ENCODE measurements at places on chromosomes 6 and 20. TPM values are rescaled to one million over a fixed set of nuclear protein-coding genes. Genes with fewer than 3 reads are reported as not detected.
A peak's percentile ranks its signal among the peaks of the same experiment; 100 is the strongest.

- H3K36me3 ChIP-seq: no peaks in the 10 kb centered on the region
- H3K4me3 ChIP-seq: no peak overlapping the region
- H3K27me3 ChIP-seq: no peaks in the 10 kb centered on the region
- H3K4me1 ChIP-seq: no peaks in the 10 kb centered on the region
- no peak for DNase-seq
Measured at GRCh38 chr6:108960601-108961000, 112.4 kb downstream of the ARMC2 start.

- no peaks in the 10 kb centered on the region for H3K36me3 ChIP-seq
- H3K27me3 ChIP-seq: no peaks in the 10 kb centered on the region
- H3K27ac ChIP-seq: no peak overlapping the region
- no peaks in the 10 kb centered on the region for H3K4me1 ChIP-seq
Measured at GRCh38 chr6:133674661-133675060, 214.3 kb upstream of the TCF21 start.

DNA sequence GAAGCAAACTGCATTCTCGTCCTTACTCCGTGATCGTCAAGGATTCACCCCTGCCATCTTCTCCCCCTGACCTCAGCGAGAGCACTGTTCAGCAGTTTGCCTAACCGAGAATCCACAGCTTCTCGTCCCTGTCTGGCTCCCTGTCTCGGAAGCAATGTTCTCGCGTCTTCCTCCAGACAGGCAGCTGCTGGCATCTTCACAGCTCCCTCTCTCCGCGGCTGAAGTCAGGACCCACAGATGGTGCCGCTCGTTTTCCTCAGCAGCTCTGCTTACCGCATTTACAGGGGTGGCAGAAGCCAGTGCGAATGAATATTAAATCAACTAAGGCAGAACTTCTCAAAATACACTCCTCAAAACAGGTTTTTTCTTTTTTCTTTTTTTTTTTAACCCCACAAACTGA lies 18.9 kb upstream of the SLC22A2 start:
- no peaks in the 10 kb centered on the region for H3K36me3 ChIP-seq
- no peaks in the 10 kb centered on the region for H3K27me3 ChIP-seq
- no peak overlapping the region for H3K4me3 ChIP-seq
- H3K4me1 ChIP-seq: no peaks in the 10 kb centered on the region

GRCh38 chr6:150723345-150723658 lies 123.6 kb downstream of the PLEKHG1 start:
- H3K4me1 ChIP-seq: no peaks in the 10 kb centered on the region
- no peak for DNase-seq
- no peak overlapping the region for H3K27ac ChIP-seq

DNA sequence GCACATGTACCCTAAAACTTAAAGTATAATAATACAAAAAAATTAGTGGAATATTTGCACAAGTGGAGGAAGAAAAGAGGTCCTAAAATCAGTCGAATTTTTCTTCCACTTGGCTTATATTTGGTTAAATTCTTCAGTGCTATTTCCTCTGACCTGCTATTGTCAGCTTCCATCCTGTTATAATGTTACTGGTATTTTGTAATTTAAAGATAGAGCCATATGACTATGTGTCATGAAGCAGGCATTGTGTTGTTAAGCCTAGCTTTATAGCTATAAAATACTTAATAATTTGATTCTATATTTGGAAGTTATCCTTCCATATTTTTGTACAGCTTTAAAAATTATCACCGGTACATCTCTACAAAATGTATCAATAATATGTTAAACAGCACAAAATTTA lies 455.9 kb upstream of the MARCKS start:
- H3K36me3 ChIP-seq: no peaks in the 10 kb centered on the region
- H3K4me3 ChIP-seq: no peak overlapping the region
- no peak overlapping the region for H3K27ac ChIP-seq
- no peak for DNase-seq

DNA sequence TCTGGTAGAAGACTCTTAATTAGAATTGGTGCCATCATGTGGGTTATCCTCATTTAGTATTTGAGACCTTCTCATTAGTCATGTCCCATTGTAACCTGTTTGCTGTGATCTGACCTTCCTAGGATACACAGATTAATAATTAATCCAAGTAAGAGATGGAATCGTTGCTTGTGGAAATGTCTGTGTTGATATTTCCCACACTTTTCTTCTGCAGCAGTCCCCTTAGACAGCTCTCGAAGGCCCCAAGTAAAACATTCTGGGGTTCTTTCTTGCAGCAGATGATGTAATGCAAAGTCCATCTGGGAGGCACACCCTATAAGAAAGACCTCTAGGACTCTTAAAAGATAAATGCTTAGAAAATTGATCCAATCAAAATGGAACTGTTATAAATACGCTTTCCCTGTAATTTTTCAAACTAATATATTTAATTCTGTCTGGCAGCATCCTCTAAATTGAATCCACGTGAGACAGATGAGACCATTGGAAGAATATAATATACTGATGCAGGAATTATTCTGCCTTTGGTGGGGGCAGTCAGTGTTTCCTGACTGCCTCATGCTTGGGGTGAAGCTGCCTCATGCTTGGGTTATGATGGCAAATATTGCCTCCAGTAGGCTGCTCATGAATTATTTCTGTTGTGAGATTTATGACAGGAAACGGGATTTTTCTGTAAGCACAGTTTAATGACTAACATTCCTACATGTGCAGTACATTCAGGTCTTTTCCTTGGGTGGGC lies 54.5 kb upstream of the ARMC2 start:
- peak overlapping the region; percentile 6 for H3K27ac ChIP-seq
- no peak for DNase-seq
- no peak overlapping the region for H3K4me3 ChIP-seq
- no peaks in the 10 kb centered on the region for H3K27me3 ChIP-seq
- peaks cover 40% of the 10 kb centered on the region for H3K4me1 ChIP-seq

DNA sequence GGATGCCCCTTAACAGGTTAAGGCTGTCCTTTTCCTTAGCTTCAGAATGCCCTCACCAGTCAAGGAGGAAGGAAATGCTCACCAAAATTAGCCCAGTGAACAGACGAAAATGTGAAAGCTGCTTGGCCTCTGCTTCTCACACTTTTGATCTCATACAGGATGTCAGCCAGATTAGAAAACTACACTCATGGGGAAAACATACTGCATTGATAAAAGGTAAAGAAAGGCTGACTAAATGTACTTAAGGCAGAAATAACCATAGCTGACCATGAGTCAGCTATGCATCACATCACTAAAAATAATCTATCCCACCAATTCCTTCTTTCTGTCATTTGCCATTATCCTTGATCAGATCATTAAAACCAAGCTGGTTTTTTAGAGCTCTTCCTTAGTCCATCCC lies 198.4 kb upstream of the TENT5A start:
- no peak overlapping the region for H3K4me3 ChIP-seq
- no peaks in the 10 kb centered on the region for H3K4me1 ChIP-seq
- no peaks in the 10 kb centered on the region for H3K36me3 ChIP-seq
- H3K27ac ChIP-seq: no peak overlapping the region
- no peak for DNase-seq
- no peaks in the 10 kb centered on the region for H3K27me3 ChIP-seq

- no peaks in the 10 kb centered on the region for H3K27me3 ChIP-seq
- no peak overlapping the region for H3K4me3 ChIP-seq
- DNase-seq: no peak
Measured at GRCh38 chr6:110708295-110708950, 106.8 kb downstream of the CDK19 start.

GRCh38 chr6:159953091-159953601 lies 15.7 kb upstream of the IGF2R start:
- H3K36me3 ChIP-seq: no peaks in the 10 kb centered on the region
- H3K4me1 ChIP-seq: no peaks in the 10 kb centered on the region
- H3K27me3 ChIP-seq: no peaks in the 10 kb centered on the region
- peak; percentile 45 for DNase-seq
- H3K4me3 ChIP-seq: no peak overlapping the region
- no peak overlapping the region for H3K27ac ChIP-seq

GRCh38 chr6:21537637-21538036 lies 55.9 kb upstream of the SOX4 start:
- DNase-seq: peak; percentile 37
- H3K4me3 ChIP-seq: no peak overlapping the region
- peak overlapping the region; percentile 51 for H3K27ac ChIP-seq
- peaks cover 18% of the 10 kb centered on the region for H3K4me1 ChIP-seq
- H3K27me3 ChIP-seq: no peaks in the 10 kb centered on the region

DNA sequence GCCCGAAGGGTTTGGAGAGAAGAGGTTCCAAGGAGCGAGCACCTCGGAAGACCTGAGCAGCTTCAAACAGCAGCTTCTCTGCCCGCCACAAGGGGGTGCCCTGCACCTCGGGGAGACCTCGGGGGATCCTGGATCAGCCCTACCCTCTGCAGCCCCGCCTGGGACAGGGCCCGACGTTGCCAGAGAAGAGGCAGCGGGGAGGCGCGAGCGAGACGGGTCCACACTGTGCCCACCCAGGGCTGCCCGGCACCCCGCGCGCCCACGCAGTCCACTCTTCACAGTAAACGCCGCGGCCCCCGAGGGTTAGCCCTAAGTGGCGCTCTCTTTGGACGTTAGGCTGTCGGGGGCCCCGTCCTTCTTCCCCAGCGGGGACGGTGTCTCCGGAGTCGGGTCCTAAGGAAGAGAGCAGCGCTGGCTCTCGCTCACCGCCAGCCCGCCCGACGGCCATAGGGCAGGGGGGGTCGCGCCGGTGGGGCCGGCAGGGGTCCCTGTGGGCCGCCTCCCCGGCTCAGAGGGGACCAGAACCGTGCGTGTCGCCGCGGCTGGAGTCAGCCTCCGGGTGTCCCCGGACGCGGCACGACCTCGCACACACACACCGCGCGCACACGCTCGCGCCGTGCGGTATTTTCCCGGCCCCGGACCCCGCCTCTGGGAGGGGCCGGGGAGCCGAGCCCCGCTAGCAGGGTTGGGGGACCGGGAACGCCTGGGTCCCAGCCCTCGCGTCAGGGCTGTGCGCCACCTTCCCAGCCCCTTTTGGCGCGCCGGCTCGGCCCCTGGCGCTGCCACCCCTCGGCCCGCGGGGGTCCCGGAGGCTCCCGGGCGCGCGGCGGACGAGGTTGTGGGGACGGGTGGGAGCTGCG lies 929 bp downstream of the CDH22 start:
- no peaks in the 10 kb centered on the region for H3K27me3 ChIP-seq
- no peak overlapping the region for H3K27ac ChIP-seq
- H3K4me3 ChIP-seq: peak overlapping the region; percentile 67
- peaks cover 12% of the 10 kb centered on the region for H3K4me1 ChIP-seq
- no peaks in the 10 kb centered on the region for H3K36me3 ChIP-seq

DNA sequence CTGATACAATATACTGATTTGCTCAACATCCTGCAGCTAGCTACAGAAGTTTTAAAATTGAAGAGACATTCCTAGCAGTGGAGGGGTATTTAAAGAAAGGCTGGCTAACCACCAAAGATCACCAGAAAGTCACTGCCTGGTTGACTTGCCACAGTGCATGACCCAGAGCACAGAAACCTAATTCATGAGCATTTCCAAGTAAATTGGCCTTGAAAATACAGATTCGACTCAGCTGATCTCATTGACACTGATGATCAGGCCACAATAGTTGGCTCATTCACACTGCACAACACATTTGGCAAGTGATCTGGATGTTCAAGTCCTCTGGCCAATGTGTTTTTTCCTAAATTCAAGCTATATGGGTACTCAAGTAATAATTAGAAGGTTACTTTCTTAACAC lies 13.3 kb upstream of the TDRD6 start:
- no peaks in the 10 kb centered on the region for H3K27me3 ChIP-seq
- DNase-seq: no peak
- H3K4me1 ChIP-seq: no peaks in the 10 kb centered on the region
- H3K4me3 ChIP-seq: no peak overlapping the region

GRCh38 chr6:27800731-27801373 lies 111.3 kb downstream of the OR2B2 start:
- H3K27ac ChIP-seq: no peak overlapping the region
- peaks cover 5% of the 10 kb centered on the region for H3K27me3 ChIP-seq
- H3K4me3 ChIP-seq: no peak overlapping the region
- no peaks in the 10 kb centered on the region for H3K36me3 ChIP-seq

- H3K36me3 ChIP-seq: no peaks in the 10 kb centered on the region
- no peak overlapping the region for H3K4me3 ChIP-seq
- no peak overlapping the region for H3K27ac ChIP-seq
- peaks cover 20% of the 10 kb centered on the region for H3K4me1 ChIP-seq
Measured at GRCh38 chr6:89050155-89050554, 30.4 kb upstream of the PNRC1 start.

GRCh38 chr6:18028332-18028731 lies 40.9 kb upstream of the KIF13A start:
- no peaks in the 10 kb centered on the region for H3K27me3 ChIP-seq
- no peaks in the 10 kb centered on the region for H3K36me3 ChIP-seq
- H3K4me1 ChIP-seq: no peaks in the 10 kb centered on the region
- no peak for DNase-seq
- no peak overlapping the region for H3K4me3 ChIP-seq

- DNase-seq: no peak
- no peak overlapping the region for H3K27ac ChIP-seq
- H3K4me1 ChIP-seq: no peaks in the 10 kb centered on the region
Measured at GRCh38 chr20:5364997-5365597, 48.3 kb upstream of the PROKR2 start.

DNA sequence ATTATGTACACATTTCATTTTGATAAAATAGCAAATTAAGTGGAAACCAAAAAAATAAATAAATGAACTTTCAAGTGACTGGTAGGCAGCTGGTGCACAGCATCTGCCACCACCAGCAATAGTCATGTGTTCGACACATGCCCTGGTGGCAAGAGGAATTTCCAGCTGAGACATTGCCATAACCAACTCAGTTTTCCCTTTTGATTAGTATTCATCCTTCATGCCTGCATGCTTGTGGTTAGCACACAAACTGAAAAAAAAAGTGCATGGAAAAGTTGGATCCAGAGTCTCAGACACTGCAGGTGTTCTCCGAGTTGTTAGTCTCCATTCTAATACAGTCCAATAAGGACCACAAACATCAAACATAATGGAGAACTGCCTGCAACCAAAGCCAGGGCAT lies 156.0 kb upstream of the SOX4 start:
- no peaks in the 10 kb centered on the region for H3K27me3 ChIP-seq
- H3K4me1 ChIP-seq: no peaks in the 10 kb centered on the region
- H3K4me3 ChIP-seq: no peak overlapping the region
- no peak overlapping the region for H3K27ac ChIP-seq

- peak overlapping the region; percentile 100 for H3K4me3 ChIP-seq
- peaks cover 6% of the 10 kb centered on the region for H3K36me3 ChIP-seq
- no peak for DNase-seq
- no peaks in the 10 kb centered on the region for H3K4me1 ChIP-seq
- H3K27me3 ChIP-seq: no peaks in the 10 kb centered on the region
Measured at GRCh38 chr20:36606158-36607066, 833 bp downstream of the RAB5IF start.

- no peaks in the 10 kb centered on the region for H3K27me3 ChIP-seq
- H3K4me3 ChIP-seq: no peak overlapping the region
- H3K4me1 ChIP-seq: peaks cover under 1% of the 10 kb centered on the region
- no peaks in the 10 kb centered on the region for H3K36me3 ChIP-seq
Measured at GRCh38 chr6:144619966-144620365, 334.8 kb downstream of the UTRN start.

GRCh38 chr6:54698974-54699373 lies 147.6 kb upstream of the FAM83B start:
- DNase-seq: no peak
- H3K27me3 ChIP-seq: no peaks in the 10 kb centered on the region
- H3K36me3 ChIP-seq: no peaks in the 10 kb centered on the region
- no peaks in the 10 kb centered on the region for H3K4me1 ChIP-seq
- no peak overlapping the region for H3K27ac ChIP-seq
- H3K4me3 ChIP-seq: no peak overlapping the region

The BPIFB1 gene
- polyA plus RNA-seq: not detected

The CAGE1 gene
- polyA plus RNA-seq: not detected

The SGK2 gene
- 12.6 TPM for polyA plus RNA-seq

The ZNF318 gene
- 6.2 TPM for polyA plus RNA-seq

The RAET1E gene
- not detected for polyA plus RNA-seq

The ESF1 gene
- 5.8 TPM for polyA plus RNA-seq

The MUCL3 gene
- polyA plus RNA-seq: 0.04 TPM

The FLRT3 gene
- polyA plus RNA-seq: 0.72 TPM

The PTCHD4 gene
- polyA plus RNA-seq: 0.16 TPM

The DNAH8 gene
- not detected for polyA plus RNA-seq

The AIF1 gene
- polyA plus RNA-seq: 16.4 TPM

The OPN5 gene
- not detected for polyA plus RNA-seq

The ARMC2 gene
- polyA plus RNA-seq: 2.5 TPM

Data from pancreas (tissue), 10 donors.